Activated CD8-positive, alpha-beta T cell treated with anti-CD3 and anti-CD28 coated beads for 36 hours (primary cell): ENCODE measurements at places on chromosomes 5 and 9. TPM values are rescaled to one million over a fixed set of nuclear protein-coding genes. Genes with fewer than 3 reads are reported as not detected.

Gene OLFM1
- not detected for total RNA-seq

DNA sequence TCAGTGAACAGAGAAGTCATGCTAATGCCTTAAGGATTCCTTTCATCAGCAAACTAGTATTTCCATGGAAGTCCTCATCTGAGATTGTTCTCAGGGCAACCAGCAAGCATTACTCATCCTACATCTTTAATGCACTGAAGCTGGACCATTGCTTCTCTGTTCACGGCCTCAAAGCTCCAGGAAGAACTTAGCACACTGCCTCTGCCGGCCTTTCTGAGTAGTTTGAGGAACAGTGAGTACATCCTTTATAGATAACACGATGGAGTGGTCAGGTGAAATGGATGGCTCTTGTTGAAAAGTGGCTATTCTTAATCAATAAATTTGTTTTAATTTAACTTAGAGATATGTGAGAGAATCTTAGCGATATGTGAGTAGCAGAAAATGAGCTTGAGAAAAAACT lies 35.8 kb downstream of the MEGF10 start:
- H3K36me3 ChIP-seq: no peaks in the 10 kb centered on the region
- H3K4me1 ChIP-seq: peaks cover 4% of the 10 kb centered on the region
- H3K27me3 ChIP-seq: peaks cover 9% of the 10 kb centered on the region
- no peak overlapping the region for H3K27ac ChIP-seq
- H3K4me3 ChIP-seq: no peak overlapping the region

Gene RAD1
- total RNA-seq: 39.2 TPM

DNA sequence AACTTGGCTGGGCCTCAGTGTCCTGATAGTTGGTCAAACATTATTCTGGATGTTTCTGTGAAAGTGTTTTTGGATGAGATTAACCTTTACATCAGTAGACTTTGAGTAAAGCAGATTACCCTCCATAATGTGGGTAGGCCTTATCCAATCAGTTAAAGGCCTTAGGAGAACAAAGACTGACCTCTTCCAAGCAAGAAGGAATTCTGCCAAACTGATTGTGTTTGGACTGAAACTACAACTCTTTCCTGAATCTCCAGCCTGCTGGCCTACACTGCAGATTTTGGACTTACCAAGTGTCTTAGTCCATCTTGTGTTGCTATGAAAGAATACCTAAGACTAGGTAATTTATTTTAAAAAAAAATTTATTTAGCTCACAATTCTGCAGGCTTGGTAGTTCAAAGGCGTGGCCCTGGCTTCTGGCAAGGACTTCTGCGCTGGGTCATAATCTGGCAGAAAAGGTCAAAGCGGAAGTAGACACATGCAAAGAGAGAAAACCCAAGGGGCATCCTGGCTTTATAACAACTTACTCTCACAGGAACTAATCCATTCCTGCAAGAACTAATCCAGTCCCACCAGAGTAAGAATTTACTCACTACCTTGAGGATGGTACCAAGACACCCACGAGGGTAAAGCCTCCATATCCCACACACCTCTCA lies 8.6 kb upstream of the ARHGEF37 start:
- no peaks in the 10 kb centered on the region for H3K36me3 ChIP-seq
- no peak for DNase-seq
- no peaks in the 10 kb centered on the region for H3K27me3 ChIP-seq
- no peak overlapping the region for H3K4me3 ChIP-seq
- H3K4me1 ChIP-seq: peaks cover 11% of the 10 kb centered on the region

DNA sequence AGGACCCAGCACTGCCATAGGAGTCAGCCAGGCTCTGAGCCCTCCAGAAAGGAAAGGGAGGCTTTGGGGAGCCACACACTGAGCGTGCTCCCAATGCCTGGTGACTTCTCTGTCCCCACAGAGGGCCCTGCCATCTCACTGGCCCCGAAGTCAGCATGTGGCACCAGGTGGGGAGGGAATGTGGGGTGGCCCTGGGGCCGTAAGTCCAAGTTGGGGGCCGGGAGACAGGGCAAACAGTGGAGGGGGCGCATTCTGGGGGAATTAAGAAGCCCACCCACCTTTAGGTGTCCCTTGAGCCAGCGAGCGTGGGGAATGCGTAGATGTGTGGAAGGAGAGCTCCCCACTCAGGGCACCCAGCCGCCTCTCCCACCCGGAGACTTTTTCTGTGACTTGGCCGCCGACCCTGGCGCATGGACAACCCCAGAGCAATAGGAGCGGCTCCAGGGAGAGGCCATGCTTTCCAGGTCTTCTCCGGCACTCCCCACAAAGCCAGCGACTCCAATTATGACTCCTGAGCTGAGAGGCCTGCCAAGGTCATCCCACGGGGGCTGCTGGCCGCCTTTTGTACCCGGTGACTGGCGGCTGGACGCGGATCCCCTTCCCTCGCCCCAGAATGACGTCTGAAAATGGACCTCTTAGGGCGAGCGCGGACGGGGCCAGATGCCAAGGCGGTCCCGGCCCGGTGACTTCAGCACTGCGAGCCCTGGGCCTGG lies 9.8 kb downstream of the IRX1 start:
- H3K36me3 ChIP-seq: peaks cover 1% of the 10 kb centered on the region
- no peak overlapping the region for H3K27ac ChIP-seq
- H3K27me3 ChIP-seq: peaks cover 58% of the 10 kb centered on the region
- H3K4me1 ChIP-seq: peaks cover 4% of the 10 kb centered on the region
- H3K4me3 ChIP-seq: no peak overlapping the region

DNA sequence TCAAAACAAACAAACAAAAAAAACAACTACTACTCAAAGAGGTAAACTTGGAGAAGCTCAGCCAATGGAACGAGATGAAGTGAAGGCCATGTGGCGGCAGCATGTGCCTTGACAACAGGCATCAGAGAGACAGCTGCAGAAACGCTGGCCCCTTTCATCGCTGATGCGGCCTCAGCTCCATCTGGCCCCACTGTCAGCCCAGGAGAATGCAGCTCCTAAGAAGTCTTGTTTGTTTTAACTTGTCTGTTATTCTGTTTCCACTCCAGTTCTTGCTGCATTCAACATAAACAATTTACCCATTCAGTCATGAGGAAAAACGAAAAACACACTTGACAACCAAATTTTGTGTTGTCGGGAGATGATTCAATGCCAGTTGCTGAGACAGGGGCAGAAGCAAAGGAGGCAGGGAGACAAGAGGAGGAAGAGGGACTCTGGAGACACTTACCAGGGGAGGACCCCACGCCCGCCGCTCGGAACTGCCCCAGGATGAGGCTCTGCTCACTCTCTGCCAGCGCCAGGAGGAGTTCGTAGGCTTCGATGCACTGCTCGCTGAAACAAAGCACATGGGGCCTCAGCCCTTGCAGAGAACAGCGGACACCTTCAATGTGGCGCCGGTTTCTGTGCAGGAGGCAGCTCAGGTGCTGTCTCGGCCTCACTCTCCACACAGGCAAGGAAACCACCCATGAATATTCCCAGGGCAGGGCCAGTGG lies 91.2 kb downstream of the DCP2 start:
- H3K36me3 ChIP-seq: peaks cover 3% of the 10 kb centered on the region
- H3K27me3 ChIP-seq: no peaks in the 10 kb centered on the region
- peaks cover 44% of the 10 kb centered on the region for H3K4me1 ChIP-seq
- no peak overlapping the region for H3K27ac ChIP-seq
- no peak for DNase-seq
- no peak overlapping the region for H3K4me3 ChIP-seq

DNA sequence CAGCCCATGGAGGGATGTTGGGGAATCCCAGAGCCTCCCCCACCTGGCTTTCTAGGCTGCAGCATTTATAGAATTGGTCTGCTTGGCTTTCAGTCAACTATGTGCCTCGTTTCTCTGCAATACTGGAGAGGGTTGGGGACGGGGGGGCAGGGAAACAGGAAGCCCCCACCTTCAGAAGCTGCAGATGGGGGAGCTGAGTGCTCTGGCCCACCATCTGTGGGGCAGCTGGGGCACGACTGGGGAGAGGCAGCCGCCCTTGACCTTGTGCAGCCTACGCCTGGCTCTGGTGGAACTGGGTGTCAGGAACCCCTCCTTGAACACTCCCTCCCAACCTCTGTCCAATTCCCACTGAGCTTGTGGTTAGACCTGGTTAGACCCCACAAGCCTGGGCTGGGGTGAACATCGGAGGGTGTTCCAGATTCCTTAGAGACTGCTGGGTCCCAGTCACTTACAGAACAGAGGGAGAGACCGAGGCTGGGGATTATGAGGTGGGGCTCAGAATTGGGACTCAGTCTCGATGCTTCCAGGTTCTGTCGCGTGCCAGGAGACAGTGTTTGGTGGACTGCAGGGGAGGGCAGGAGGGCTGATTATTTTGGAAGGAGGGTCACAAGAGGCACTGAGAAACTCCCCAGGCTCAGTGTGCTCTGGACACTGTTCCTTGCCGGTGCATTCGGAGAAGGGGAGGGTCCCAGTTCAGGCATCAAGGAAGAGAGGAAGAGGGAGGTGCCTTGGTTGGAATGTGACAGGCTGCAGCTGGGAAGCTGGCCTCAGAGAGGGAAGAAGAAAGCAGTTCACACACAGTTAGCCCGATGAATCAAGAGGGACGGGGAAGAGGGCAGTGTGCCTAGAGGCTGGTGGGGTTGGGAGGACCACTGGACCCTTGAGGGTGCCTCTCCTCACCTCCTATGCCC lies 25.6 kb downstream of the COL27A1 start:
- H3K27ac ChIP-seq: no peak overlapping the region
- H3K4me1 ChIP-seq: no peaks in the 10 kb centered on the region
- H3K27me3 ChIP-seq: peaks cover 3% of the 10 kb centered on the region
- H3K4me3 ChIP-seq: no peak overlapping the region
- DNase-seq: no peak

Gene LCN9
- not detected for total RNA-seq

Gene GABBR2
- total RNA-seq: not detected

Gene RRAGA
- 53.6 TPM for total RNA-seq

- H3K4me1 ChIP-seq: no peaks in the 10 kb centered on the region
- peaks cover 17% of the 10 kb centered on the region for H3K27me3 ChIP-seq
- DNase-seq: no peak
- no peak overlapping the region for H3K27ac ChIP-seq
- H3K36me3 ChIP-seq: no peaks in the 10 kb centered on the region
These were observed 126.3 kb downstream of the UNC13B start for GRCh38 chr9:35287987-35288632.

- H3K27me3 ChIP-seq: peaks cover 3% of the 10 kb centered on the region
- H3K4me3 ChIP-seq: no peak overlapping the region
These were observed 289.7 kb upstream of the TMEM161B start for GRCh38 chr5:88558366-88558765.

DNA sequence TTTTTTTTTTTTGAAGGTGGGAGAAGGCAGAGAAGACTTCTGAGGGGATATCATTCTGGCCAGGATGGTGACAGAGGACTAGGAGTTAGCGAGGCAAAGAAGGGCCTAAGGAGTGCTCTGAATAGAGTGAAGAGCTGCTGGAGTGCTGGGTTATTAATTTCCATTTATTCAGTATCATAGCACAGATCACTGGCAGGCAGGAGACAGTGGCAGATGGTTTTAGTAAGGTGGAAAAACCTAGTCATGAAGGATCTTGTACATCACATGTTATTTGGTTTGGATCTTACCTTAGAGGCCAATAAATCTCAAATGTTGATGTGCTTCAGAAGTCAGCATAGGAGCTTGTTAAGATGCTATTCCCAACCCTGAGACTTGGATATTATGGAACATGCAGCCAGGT lies 165.5 kb downstream of the TTLL11 start:
- DNase-seq: no peak
- no peaks in the 10 kb centered on the region for H3K27me3 ChIP-seq
- no peak overlapping the region for H3K4me3 ChIP-seq
- H3K36me3 ChIP-seq: no peaks in the 10 kb centered on the region
- no peak overlapping the region for H3K27ac ChIP-seq
